ENCODE measurements at places on chromosomes 6 and 20. TPM values are rescaled to one million over a fixed set of nuclear protein-coding genes. Genes with fewer than 3 reads are reported as not detected.
A peak's percentile ranks its signal among the peaks of the same experiment; 100 is the strongest.

MYO6 gene
- polyA plus RNA-seq = 7.6 TPM

DNA sequence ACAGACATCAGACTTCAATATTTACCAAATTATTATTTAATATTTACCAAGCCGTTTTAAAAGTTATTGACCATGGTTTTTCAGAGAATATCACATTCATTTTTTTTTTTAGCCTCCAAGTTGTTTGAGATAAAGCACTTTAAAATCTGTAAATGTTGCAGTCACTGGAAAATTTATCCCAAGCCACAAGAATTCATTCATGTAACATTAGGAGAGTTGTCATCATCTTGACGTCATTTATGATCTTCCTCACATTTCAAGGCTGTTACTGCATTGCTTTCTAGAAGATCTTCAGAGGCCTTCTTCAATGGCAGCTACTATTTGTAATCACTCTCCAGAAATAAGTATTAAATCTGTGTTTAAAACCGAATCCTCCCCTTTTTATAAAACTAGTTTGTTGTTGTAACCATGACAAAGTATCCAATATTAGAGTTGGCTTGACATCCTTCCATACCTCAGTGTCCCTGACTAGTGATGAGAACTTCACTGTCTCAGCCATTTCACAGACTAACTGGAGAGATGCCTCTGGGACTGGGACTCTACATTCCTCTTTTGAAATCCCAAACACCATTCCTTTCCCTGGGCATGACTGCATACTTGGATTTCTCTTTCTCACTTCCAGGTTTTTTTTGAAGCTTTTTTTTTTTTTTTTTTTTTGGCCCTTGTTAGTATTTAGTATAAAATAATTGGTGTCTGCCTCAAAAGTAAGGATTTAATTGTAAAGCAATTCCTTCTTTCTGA, 100.1 kb downstream of the ZFAND3 start:
- DNase-seq = no peak

DNA sequence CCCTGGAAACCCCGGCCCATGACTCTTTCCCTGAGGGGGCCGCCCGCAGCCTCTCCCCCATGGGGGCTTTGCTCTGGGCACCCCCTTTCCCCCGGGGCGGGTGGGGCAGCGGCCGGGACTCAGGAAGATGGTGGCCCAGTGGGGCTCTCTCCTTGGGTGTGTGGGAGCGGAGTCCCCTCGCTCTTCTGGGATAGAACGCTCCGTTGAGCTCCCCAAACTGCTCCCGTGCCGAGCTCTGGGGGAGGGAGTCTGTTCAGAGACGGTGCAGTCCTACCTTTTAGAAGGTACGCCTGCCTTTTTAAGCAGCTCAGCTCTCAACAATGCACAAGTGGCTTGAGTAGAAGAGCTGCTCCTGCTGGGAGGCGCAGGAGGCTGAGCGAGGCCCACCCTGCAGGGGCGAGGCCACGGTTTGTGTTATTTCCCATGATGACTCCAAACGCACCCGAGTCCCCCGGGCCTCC, 21.7 kb upstream of the BHLHE23 start:
- DNase-seq = no peak

CST5 gene
- polyA plus RNA-seq = not detected

GRCh38 chr6:5764401-5764955, 242.2 kb downstream of the NRN1 start:
- peak; percentile 77 for DNase-seq

FAM209B gene
- not detected for polyA plus RNA-seq

DNA sequence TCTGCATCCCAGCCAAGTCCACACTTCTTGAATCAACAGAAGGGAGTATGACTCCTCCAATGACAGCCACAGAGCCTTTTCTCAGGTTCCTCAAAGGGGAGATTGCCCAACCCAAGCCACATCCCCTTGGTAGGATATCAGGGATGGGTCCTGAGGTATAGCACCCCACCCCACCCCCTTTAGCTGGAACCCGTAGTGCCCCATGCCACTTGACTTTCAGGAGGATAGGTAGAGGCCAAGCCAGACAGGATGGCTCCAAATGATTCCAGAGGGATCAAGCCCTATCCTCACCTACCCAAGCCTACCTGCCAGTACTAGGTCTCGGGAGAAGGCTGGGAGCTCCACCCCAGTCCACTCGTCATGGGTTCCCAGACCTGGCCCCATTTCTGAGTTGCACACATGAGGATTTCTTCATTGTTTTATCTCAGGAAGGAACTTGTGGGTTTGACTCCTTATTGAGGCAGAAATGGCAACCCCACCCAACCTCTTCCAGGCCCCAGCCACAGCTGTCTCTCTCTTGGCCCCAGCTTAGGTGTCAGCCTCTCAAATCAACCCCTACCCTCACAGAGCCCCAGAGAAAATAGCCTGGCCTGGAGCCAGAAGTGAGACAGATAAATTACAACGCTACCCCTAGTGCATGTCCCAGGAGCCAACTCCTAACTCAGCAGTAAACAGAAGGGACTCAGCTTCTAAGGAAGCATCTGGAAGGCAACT, 3.6 kb downstream of the CCND3 start:
- DNase-seq = peak; percentile 35

- no peak for DNase-seq
These were observed 71.9 kb upstream of the PLCB4 start for GRCh38 chr20:8996817-8997512.

- DNase-seq = peak; percentile 46
These were observed 138.5 kb upstream of the AKAP12 start for GRCh38 chr6:151101161-151101815.

SNAP25 gene
- 3.2 TPM for polyA plus RNA-seq

- DNase-seq = no peak
These were observed 9.0 kb upstream of the HLA-DOA start for GRCh38 chr6:33018418-33018817.

TMEM151B gene
- 0.47 TPM for polyA plus RNA-seq

Data from muscle of back (tissue), 13 donors.